Ecto neural progenitor cell (in vitro differentiated cells): ENCODE measurements at places on chromosomes 16 and 17.
A peak's percentile ranks its signal among the peaks of the same experiment; 100 is the strongest.

DNA sequence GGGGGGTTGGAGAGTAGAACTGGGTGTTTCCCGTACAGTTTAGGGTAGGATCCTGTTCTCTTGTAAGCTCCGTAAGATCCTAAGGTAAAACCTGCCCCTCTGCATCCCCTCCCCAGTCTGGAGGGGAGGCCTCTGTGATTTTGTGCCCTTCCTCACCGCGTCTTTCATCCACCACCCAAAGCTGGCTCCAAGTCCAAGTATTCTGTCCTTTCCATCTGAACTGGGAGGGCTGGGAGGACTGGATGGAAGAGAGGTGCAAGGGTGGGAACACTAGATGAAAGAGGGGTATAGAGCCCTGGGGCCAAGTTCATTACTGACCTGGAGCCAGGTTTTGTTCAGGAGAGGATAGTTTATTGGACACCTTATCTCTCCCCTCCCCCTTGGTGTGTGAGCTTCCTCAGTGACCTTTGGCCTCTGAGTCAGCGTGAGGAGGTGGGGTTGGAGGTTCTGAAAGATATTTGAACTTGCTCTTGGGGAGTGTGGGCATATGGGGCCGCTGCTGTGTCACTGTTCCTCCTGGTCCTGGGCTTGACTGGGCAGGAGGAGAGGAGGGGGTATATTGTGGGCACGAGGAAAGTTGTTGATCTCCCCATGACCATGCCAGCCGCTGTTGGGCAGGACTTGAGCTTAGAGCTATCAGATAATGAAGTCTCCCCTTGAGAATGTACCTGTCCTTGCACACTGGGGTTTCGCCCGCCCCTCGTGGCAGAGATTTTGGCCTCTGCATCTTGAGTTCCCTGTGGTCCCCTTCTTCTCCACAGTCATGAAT is 1.6 kb downstream of the LASP1 start:
- no peak for DNase-seq

DNA sequence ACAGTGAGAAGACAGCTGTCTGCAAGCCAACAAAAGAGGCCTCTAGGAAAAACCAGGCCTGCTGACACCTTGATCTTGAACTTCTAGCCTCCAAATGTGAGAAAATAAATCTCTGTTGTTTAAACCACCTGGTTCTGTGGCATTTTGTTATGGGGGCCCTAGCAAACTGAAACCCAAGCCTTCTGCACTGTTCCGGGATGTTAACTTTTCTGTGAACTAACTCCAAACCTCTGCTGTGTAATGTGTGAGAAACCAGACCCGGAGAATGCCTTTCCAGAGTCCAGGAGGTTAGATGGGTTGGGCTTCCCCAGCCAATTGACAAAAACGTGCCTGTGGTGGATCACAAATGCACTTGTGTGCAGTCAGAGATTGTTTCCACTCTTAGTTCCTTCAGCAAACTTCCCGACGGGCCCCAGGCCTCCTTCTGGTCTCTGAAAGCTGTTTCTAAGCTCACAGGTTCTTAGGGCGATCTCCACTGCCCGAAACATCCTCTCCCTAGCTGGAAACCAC is 13.6 kb upstream of the GGA2 start:
- no peak for DNase-seq

GRCh38 chr17:48030531-48030930 is 7.1 kb downstream of the COPZ2 start:
- no peak for DNase-seq

- no peak for DNase-seq
Observed at GRCh38 chr16:11370084-11370931, 25.0 kb downstream of the RMI2 start.

GRCh38 chr17:1634841-1635650 is 6.4 kb upstream of the SLC43A2 start:
- no peak for DNase-seq

GRCh38 chr17:2621241-2621640 is 27.8 kb downstream of the PAFAH1B1 start:
- DNase-seq: no peak

DNA sequence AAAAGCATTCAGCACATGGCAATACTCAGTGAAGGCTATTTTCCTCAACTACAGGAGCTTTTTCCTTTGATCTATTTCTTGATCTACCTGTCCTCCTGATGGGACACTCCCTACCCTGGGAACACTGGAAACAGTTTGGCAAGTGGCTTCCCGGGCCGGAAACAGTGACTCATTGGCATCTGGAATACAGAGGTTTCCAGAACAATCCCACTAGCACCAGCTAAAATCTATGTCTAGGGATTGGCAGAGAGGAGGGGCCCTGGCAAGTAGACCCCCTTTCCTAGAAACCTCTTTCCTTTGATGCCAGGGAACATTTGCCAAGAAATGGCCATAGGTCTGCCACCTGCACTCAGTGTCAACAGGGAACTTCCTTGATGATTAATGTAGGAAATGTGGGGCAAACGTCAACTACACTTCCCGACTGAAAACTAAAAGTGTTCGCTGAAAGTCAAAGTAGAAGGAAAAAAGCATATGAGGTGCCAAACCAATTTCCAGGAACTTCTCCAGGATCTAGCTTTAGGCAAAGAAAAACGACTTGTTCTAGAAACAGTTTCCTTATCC is 30.4 kb upstream of the FBXW10B start:
- peak; percentile 33 for DNase-seq

DNA sequence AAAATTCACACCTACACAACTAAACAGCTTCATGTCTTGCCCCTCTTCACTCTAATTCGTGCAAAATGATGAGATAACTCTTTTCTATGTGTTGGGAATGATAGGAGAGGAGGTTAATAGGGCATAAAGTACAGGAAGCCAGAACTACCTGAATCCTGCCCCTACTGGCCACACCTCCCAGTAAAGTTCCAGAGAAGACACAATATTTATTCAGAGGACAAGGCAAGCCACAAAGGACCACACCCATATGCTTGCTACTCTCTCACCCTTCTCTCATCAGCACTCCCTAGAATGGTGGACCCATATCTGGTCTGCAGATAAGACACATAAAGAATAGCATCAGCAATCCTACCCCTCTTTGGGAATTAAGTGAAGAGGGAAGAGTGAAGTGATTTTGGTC is 74.6 kb downstream of the ZNF18 start:
- no peak for DNase-seq

DNA sequence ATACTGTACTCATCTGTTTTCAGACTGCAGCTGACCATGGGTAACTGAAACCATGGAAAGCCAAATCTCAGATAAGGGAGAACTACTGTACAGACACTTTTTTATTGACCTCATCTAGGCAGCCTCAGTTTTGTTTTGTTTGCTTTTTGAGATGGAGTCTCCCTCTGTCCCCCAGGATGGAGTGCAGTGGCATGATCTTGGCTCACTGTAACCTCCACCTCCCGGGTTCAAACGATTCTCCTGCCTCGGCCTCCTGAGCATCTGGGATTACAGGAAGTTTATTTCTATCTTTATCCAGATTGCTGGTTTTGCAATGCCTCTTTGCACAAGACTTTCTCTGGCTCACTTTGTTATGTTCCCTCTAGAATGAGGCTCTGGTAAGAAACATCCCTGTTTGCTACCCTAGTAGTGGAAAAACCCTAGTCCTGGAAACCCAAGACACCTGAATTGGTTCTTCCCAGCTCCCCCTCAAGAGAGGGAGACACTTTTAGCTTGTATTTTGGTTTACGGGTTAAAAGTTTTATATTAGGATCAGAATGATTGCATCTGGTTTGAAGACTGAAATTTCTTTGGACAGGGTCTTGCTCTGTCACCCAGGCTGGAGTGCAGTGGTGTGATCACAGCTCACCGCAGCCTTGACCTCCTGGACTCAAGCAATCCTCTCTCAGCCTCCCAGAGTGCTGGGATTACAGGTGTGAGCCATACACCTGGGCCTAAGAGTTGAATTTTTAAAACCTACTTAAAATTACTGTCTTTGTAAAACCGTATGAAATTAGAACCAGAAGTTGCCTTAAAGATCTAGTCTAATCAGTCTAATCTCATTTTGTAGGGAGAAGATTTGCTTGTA is 38.9 kb downstream of the ZNF207 start:
- DNase-seq: no peak

GRCh38 chr16:88739139-88739976 is 33.1 kb downstream of the CTU2 start:
- no peak for DNase-seq

DNA sequence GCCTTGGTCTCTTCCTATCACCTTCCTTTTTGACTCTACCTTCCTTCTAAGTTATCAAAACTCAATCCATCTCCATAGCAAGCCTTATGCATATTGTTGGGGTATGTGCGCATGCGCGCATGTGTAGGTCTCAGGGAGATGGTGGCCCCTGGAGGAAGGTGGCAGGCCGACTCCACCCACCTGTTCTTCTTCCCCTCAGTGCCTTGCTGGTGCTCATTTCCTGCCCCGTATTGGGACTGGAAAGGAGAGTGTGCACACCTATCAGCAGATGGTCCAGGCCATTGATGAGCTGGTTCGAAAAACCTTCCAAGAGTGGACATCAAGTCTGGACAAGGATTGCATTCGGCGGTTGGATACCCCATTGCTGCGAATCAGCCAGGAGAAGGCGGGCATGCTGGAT is 25.2 kb downstream of the DNAH2 start:
- DNase-seq: no peak

- no peak for DNase-seq
Observed at GRCh38 chr16:2490190-2491105, 15.5 kb downstream of the TBC1D24 start.

GRCh38 chr16:56594292-56594619 is 4.9 kb downstream of the MT3 start:
- no peak for DNase-seq

- no peak for DNase-seq
Observed at GRCh38 chr17:27669850-27670249, 38.9 kb downstream of the LGALS9 start.

DNA sequence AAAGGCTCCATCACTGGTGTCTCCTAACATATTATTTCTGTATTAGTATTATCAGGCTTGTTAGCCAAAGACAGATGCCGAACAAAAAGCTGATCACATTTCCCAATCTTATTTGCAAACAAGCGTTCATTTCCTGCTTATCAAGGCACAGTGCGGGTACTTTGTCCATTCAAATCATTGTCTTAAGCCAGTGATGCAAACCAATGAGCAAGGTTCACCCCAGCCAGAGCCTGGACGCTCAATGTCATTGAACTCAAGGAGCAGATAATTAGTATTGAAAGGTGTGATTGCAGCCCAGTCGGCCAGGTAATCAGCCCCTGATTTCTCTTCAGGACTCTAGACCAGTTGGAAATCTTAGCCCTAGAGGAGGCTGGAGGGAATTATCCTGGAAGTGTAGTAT is 20.4 kb upstream of the SOX9 start:
- DNase-seq: no peak
